Inflammatory macrophage treated with lipopolysaccharide for 4 hours (primary cell): ENCODE measurements at places on chromosomes 5 and 9.

- DNase-seq, result no peak
Observed at GRCh38 chr5:177089825-177090641, 3.3 kb downstream of the FGFR4 start.

- no peak for DNase-seq
Observed at GRCh38 chr9:95570646-95571045, 53.9 kb upstream of the PTCH1 start.

GRCh38 chr9:112559629-112560413 lies 73.2 kb downstream of the KIAA1958 start:
- no peak for DNase-seq

DNA sequence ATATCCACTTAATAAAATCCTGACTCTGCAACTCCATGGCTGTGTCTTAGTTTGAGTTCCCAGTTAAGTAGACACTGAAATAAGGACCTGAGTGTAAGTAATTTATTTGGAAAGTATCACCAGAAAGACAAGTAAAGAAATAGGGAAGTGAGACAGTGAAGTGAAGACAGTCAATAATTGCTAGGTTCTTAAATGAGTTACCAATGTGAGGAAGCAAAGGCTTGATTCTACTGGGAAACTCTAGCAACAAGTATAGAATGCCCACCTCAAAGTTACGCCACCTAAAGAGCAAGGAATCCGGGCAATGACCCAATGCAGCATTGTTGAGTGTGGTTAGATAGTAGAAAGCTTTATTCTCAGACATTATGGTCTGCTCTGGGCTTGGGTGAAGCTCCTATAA lies 383.9 kb downstream of the TLR4 start:
- no peak for DNase-seq

DNA sequence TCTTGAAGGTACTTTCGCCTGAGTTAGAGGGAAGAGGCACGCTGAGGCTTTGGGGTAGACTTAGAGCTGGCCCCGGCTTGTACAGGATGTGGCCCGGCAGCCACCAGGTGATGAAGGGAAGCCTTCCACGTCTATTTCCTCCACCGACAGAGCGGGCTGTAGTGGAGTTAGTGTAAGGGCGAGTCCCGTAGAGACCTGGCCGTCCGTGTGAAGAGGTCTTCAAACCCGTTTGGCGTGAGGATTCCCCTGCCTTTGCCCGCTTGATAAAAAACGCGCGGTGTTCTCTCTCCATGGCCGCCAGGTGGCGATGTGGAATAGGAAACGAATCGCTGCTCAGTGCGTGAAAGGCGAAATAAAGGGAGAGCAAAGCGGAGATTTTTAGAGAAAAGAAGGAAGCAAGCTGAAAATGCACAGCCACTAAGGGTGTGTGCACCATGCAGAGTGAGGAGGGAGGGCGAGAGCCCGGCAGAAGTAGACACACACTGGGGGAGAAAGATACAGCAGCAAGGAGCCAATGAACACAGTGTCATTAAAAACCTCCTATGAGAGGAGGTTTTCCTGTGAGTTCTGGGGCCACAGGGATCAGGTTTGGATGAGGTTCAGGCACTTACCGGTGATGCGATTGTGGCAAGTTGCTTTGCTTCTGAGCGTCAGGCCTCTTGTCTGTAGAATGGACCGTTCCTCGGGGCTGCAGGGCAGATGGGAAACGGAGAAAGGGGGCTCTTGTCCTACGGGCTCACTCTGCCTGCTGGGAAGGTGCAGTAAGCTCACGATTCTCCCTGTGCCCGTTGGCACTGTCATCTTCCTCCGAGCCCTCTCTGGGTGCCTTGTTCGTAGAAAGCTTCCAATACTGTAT lies 34.2 kb downstream of the STC2 start:
- DNase-seq, result peak; percentile 64

GRCh38 chr9:120787933-120788332 lies 5.3 kb downstream of the FBXW2 start:
- peak; percentile 39 for DNase-seq

- no peak for DNase-seq
Observed at GRCh38 chr5:147515269-147515668, 5.4 kb upstream of the DPYSL3 start.

DNA sequence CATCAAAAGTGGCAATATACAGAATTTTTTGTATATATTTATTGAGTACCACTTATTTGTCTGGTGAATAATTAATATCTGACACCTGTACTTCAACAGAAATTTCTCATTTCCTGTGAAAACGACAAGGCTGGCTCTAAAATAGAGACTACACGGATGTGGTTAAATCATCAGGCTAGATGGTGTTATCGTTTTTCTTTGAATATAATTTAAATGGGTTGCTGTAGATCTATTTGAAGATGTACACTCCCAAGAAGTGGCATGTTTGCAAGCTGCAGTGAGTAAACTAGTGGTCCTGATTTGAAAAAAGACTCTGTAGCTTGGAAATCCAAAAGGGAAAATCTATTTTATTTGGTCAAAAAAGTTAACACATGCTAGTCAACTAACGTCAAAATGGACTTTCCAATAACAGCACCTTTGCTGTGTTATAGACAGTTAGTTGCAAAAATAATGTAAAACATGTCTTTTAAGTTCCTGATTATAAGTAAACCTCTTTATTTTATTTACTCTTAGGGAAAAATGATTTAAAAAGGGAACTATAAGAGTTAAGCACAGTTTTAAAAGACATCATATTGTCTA lies 13.8 kb downstream of the ST8SIA4 start:
- peak; percentile 38 for DNase-seq
